NCI-H526 treated with DMSO at 0.1 percent for 48 hours (cell line): ENCODE measurements at places on chromosomes 11 and 22.

- DNase-seq = no peak
These were observed 45.1 kb downstream of the C11orf96 start for GRCh38 chr11:43987384-43988039.

DNA sequence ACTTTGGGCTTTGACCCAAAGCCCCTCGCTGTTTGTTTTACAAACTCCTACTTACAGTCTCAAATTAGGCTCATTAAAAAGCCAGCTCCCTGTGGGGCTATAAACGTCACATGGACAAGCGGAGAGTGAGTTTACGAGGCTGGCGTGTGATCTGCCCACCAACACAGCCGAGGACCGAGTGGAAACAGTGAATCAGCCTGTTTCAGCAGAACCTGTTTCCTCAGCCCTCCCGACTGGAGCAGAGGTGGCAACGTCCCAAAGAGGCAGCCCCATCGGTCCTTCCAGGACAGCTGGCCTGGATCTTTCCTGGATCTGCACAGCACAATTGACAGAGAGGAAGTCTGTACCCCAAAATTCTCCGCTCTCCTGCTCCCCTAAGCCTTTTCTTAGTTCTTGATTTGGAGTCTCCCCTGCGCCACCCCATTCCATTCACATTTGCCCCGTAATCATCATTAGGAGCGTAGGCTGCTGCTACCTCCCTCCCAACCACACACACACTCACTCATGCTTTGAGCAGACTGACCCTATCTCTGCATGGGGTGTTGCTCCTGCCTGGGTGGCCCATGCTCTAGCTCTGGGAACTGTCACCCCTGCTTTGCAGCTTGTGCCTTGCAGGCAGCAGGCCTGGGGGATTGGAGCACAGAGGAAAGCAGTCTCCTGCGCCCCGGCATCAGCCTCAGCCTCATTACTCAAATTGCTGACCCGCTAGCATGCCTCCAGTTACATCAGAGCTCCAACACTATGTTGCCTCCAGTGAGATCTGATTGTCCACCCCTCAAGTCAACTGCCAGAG is 117.8 kb downstream of the NAT10 start:
- peak; percentile 65 for DNase-seq

DNA sequence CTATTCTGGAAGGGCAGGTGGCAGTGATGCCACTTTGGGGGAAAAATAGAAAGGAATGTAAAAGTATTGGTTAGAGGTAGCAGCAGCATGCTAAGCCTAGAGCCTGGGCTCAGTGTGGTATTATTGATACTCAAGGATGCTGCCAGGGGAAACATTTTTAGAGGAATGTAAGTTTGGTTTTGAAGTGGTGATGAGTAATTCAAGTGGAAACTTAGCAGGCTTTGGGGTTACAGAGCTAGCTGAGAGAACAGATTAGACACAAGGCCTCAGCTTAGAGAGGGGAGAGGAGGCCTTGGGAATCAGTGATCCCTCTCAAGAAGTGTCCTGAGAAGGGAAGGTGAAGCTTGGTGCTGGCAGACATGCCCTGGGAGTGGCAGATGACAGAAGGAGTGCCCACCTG is 32.9 kb upstream of the DDI1 start:
- DNase-seq = no peak

GRCh38 chr11:106152824-106153223 is 75.4 kb downstream of the AASDHPPT start:
- no peak for DNase-seq

GRCh38 chr11:105829084-105829483 is 193.0 kb downstream of the MSANTD4 start:
- DNase-seq = no peak
